Neural progenitor cell (in vitro differentiated cells): ENCODE measurements at places on chromosomes 5 and 9.
A peak's percentile ranks its signal among the peaks of the same experiment; 100 is the strongest.

GRCh38 chr9:119588874-119589744, 219.9 kb upstream of the BRINP1 start:
- peak; percentile 31 for DNase-seq
- no peaks in the 10 kb centered on the region for H3K27me3 ChIP-seq
- peaks cover 30% of the 10 kb centered on the region for H3K4me1 ChIP-seq
- H3K36me3 ChIP-seq, result no peaks in the 10 kb centered on the region

DNA sequence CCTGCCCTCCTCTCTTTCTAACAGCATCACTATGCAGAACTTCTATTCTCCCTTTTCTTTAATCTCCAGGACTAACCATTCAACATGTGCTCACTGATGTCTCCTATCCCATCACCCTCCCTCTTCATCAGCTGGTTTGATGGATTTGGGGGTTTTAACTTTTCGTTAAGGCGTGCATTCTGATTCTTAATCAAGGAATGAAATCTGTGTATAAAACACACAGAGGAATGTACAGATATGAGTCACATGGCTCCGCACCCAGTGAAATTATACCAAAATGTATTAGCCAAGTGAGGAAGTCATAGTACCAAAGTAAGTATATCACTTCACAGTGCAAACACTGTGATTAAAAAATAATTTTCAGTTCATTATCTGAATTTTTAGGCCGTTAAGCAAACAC, 35.2 kb downstream of the MARCHF11 start:
- H3K27me3 ChIP-seq, result no peaks in the 10 kb centered on the region
- no peaks in the 10 kb centered on the region for H3K36me3 ChIP-seq

GRCh38 chr5:142016556-142016955, 3.7 kb upstream of the GNPDA1 start:
- no peak overlapping the region for H3K27ac ChIP-seq
- H3K4me3 ChIP-seq, result no peak overlapping the region
- peaks cover 5% of the 10 kb centered on the region for H3K4me1 ChIP-seq
- no peaks in the 10 kb centered on the region for H3K36me3 ChIP-seq

DNA sequence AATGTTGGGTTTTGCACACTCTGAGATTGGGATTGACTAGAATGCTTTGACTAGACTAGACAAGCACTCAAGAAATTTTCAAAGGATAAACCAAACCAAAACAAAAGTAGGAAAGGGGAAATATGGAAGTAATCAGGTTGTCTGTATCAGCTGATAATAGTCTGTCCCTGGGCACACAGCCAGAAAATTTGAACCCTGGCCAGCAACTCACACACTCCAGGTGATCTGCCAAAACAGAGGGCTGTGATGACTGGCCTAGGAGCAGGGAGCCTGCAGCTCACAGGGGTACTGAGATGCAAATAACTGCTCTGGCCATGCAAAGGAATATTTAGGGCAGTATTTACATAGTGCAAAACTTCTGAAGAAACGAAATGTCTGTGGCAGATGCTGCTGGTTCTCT, 112.3 kb upstream of the SMIM23 start:
- DNase-seq, result no peak
- no peak overlapping the region for H3K4me3 ChIP-seq
- peaks cover 4% of the 10 kb centered on the region for H3K4me1 ChIP-seq
- H3K27ac ChIP-seq, result no peak overlapping the region

GRCh38 chr5:6185574-6185973, 192.8 kb downstream of the MED10 start:
- H3K27ac ChIP-seq, result no peak overlapping the region
- no peaks in the 10 kb centered on the region for H3K36me3 ChIP-seq
- H3K4me1 ChIP-seq, result peaks cover 3% of the 10 kb centered on the region
- no peak for DNase-seq

DNA sequence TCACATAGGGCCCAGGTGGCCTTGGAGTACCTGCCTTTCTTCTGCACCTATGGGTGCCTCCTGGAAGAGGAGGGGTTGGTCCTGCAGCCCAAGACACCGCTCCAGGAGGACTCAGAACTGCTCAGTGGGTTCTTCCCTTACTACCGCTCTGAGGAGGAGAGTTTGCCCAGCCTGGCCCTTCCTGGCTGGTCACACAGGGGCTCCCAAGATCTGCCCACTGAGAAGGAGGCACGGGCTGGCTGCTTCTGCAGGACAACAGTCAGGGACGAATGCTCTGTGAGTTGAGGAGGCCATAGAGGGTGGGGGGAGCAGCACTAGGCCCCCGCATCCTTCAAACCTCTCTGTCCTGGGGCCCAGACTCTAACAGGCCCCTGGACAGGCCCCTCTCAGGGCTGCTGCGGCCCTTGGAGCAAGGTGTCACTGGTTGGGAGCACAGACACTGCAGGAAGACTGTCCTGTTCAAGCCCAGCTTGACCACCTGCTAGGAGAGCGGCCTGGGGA, 9.9 kb upstream of the SLC25A48 start:
- no peak overlapping the region for H3K4me3 ChIP-seq
- no peaks in the 10 kb centered on the region for H3K36me3 ChIP-seq
- no peak for DNase-seq
- H3K4me1 ChIP-seq, result no peaks in the 10 kb centered on the region
- no peak overlapping the region for H3K27ac ChIP-seq

DNA sequence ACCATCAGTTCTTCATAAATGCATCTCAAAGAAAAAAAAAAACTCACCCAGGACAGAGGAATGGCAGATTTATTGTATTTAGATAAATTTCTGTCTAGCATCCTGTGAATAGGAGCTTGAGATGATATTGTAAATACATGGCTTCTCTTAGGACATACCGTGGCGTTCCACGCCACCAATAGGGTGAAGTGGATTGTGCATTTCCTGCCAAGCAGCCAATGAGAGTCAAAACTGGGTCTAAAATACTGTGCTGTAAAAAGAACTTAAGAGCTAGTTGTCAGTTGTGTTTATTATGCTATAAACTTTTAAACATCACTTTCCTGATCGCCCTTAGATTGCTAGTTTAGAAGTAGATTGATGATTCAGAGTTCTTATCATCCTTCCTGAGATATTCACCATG, 20.9 kb upstream of the TRPM6 start:
- no peak overlapping the region for H3K27ac ChIP-seq
- no peaks in the 10 kb centered on the region for H3K27me3 ChIP-seq
- no peaks in the 10 kb centered on the region for H3K36me3 ChIP-seq
- no peak overlapping the region for H3K4me3 ChIP-seq

GRCh38 chr9:120210274-120210673, 369.7 kb downstream of the CDK5RAP2 start:
- H3K27me3 ChIP-seq, result no peaks in the 10 kb centered on the region
- no peak overlapping the region for H3K27ac ChIP-seq
- no peak for DNase-seq
- H3K4me1 ChIP-seq, result no peaks in the 10 kb centered on the region
- no peak overlapping the region for H3K4me3 ChIP-seq
